ENCODE measurements at places on chromosomes 5 and 9. TPM values are rescaled to one million over a fixed set of nuclear protein-coding genes. Genes with fewer than 3 reads are reported as not detected.
A peak's percentile ranks its signal among the peaks of the same experiment; 100 is the strongest.

DNA sequence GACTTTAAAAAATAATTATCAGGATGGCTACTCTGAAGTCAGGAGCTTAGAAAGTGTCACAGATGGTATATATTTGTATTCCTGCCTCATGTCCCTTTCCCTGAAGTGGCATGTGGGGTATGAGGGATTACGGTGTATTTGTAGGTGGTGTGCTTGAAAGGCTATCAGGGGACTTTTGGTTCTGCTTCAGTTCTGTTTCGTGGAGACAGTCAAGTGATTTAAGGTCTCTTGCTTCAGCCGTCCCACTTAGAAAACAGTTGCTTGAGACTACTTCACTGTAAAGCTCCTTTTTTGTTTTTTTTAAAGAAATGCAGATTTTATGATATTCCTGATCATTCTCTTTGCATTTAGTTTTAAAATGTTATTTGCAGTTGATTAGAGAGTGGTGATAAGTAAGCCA, 18.3 kb downstream of the PARP8 start:
- no peak for DNase-seq

Gene SLC25A2
- total RNA-seq: 0.29 TPM

Gene CAMK4
- total RNA-seq: 3.9 TPM

Gene HAPLN1
- total RNA-seq: 0.07 TPM

GRCh38 chr9:18330401-18331309, 143.3 kb upstream of the ADAMTSL1 start:
- no peak for DNase-seq

DNA sequence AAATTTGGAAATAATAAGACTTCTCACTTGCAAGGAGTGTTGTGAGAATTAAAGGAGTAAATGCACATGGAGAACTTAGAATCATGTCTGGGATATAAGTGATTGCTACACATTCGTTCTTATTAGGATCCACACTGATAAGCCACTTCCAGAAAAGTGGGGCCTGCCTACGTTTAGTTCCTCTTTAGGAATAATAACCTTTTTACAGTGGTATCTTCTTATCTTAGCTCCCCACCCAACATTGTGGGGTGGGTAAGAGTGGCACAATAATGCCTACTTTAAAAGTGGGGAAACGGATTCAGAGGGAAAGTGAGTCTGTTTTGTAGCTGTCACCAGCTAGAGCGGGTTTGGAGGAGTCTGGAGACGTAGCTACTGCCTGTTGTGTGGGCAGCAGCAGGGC, 16.0 kb downstream of the DOCK2 start:
- DNase-seq: no peak

DNA sequence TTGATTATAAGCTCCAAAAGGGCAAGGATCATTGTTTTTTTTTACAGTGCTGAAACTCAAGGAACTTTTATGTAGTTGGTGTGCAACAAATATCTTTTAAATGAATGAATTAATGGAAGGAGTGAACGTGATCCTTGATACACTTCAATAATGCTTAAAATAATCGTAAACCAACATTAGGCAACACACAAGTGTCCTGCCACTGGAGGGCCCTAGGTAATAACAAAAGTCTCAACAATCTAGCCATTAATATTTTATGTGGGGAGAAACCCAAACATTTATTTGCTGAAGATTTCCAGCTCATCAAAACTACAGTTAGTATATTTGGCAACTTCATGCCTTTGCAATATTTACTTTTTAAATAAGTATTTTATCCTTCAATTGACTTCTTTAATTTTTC, 309.0 kb upstream of the FBXL7 start:
- DNase-seq: no peak

DNA sequence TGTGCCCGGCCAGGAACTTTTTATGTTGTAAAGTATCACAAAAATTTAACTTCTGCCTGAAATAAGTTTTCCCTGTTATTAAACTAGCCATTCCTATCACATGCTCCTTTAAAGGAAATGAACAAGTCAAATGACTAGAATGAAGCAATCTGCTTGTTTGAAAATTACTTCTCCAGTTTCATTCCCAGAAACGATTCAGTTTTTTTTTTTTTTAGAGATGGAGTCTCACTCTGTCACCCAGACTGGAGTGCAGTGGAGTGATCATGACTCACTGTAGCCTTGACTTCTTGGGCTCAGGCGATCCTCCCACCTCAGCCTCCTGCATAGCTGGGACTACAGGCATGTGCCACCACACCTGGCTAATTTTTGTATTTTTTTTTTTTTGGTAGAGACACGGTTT, 13.3 kb upstream of the GNG10 start:
- DNase-seq: no peak

- peak; percentile 25 for DNase-seq
Measured at GRCh38 chr9:120852240-120853010, 9.7 kb upstream of the PSMD5 start.

DNA sequence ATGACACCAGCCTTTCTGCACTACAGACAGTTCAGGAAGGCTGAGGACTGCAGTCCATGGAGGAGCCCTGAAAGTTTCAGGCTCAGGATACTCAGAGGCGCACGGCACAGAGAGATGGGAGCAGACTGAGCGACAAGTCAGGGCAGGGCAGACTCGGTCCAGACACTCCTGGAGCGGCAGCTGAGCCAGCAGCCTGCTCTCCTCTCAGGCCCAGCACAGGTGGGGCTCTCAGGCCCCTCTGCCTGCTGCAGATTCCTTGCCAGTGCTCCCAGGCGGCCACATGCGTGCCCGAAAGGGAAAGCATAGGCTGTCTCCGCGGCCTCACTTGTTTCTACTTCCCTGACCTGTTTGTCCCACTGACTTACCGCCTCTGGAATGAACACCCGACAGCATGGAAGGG, 228.3 kb downstream of the IRX2 start:
- no peak for DNase-seq
